ENCODE measurements at places on chromosomes 6 and 20.

- no peak for DNase-seq
Observed at GRCh38 chr6:106448000-106448426, 87.5 kb downstream of the CRYBG1 start.

DNA sequence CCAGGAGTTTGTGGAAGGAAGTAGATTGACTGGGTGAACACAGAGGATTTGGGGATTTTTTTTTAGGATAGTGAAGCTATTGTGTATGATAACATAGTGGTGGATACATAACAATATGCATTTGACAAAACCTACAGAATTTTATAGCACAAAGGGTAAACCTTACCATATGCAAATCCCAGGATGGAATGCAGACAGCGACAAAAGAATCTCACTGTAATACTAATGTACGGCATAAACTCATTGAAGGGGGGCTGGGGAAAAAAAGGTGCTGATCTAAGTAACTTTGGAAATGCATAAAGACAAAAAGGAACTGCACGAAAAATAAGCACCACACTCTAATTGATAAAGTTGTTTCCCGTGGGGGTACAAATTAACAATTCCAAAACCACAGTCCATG, 15.2 kb upstream of the PLAGL1 start:
- DNase-seq, result no peak

DNA sequence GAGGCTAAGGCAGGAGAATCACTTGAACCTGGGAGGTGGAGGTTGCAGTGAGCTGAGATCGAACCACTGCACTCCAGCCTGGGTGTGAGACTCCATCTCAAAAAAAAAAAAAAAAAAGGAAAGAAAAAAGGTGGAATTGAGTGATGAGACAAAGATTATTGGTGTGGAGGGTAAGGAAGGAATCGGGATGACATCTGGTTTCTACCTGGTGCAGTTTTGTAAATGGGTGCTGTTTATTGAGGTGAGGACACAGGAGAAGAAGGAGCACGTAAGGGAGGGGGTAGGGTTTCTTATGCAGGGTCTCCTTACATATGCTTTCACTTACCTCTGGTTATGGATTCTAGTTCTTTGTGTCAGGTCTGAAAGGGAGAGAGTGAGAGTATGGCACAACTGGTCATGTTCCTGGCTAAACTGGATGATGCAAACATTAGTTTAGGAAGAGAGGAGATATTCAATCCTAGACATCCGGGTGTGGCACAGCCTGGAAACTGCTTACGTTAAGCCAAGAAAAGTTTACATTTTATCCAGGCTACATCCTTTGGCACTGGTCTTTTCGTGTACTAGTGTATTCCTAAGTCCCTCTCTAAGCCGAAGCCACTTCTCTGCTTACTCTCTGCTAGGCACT, 5.4 kb downstream of the RALY start:
- no peak for DNase-seq

DNA sequence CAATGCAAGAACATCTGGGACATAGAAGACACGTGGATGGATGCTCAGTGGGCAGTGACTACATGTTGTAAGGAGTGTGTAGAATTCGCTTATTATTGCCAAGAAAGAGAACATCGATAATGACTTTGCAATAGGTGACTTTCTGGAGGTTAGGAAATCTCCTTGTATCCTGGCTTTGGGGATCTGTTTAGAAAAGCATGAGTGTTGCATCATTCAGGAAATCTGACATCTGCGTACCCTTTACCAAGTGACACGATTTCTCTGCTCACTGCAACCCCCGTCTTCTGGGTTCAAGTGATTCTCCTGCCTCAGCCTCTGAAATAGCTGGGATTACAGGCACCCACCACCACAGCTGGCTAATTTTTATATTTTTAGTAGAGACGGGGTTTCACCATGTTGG, 23.2 kb downstream of the RIN2 start:
- no peak for DNase-seq

- DNase-seq, result no peak
Observed at GRCh38 chr20:17576215-17576614, 6.3 kb downstream of the DSTN start.

GRCh38 chr20:50865591-50865990, 65.6 kb downstream of the ADNP start:
- no peak for DNase-seq

DNA sequence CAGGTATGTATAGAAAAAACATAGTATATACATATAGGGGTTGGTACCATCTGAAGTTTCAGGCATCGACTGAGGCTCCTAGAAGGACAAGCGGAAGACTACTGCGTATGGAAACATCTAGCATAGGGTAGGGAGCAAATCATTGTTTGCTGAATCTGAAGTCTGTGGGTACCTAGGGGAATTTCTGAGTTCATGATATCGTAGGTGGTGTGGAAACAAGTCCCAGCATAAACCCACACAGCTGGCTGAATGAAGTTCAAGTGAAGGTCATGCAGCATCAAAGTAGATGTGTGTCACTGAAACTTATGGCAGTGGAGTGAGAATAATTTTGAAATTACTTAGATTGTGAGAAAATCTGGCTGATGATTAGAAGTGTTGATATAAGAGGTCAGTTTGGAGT, 39.4 kb downstream of the MAP7 start:
- DNase-seq, result no peak

GRCh38 chr20:24337551-24337950, 131.9 kb upstream of the SYNDIG1 start:
- DNase-seq, result no peak

DNA sequence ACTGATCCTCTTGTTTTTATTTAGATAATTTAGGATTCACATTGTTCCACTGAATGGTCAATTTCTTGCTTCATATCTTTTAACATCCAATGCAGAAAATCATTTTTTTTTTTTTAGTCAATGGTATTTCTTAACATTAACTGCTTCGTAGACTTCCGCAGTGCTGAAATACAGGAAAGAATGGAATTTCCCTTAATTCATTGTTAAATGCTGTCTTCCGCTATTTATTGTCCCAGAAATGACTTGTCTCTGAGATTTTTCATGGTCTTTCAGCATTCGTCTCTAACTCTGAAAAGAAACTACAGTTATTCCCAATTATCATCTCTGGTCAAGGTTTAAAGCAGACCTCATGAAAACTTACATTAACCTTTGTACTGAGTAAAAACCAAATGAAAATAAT, 1029.1 kb upstream of the MANEA start:
- DNase-seq, result no peak

DNA sequence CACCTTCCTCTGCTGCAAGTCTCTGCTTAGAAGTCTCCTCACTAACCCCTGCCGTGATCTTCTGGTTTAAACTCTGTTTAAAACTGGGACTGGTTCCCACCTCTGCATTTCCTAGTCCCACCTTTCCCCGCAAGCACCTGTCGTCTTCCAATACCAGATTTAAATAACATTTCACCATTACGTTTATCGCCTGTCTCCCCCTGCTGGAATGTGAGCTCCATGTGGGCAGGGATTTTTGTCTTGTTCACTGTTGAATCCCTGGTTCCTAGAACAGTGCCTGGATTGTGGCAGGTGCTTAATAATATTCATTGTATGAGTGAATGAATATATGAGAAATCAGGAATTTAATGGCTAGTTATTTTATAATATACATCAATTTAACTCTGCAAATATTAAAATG, 2.7 kb downstream of the GUCA1A start:
- DNase-seq, result no peak

DNA sequence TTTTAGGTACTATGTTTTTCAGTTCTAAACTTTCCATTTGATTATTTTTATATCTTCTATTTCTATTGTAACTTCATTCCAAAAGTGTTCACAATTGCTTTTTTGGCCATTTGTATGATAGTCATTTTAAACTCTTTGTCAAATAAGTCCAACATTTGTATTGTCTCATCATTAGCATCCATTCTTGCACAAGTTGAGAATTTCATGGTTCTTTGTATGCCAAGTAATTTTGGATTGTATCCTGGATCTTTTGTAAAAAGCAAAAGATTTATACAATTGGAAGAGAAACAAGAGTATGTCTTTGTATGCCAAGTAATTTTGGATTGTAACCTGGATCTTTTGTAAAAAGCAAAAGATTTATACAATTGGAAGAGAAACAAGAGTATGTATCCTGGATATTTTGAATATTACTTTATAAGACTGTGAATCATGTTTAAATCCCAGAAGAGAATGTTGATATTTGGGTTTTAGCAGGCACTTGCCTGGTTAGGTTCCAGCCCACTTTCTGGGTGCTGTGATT, 36.9 kb upstream of the NT5E start:
- no peak for DNase-seq

DNA sequence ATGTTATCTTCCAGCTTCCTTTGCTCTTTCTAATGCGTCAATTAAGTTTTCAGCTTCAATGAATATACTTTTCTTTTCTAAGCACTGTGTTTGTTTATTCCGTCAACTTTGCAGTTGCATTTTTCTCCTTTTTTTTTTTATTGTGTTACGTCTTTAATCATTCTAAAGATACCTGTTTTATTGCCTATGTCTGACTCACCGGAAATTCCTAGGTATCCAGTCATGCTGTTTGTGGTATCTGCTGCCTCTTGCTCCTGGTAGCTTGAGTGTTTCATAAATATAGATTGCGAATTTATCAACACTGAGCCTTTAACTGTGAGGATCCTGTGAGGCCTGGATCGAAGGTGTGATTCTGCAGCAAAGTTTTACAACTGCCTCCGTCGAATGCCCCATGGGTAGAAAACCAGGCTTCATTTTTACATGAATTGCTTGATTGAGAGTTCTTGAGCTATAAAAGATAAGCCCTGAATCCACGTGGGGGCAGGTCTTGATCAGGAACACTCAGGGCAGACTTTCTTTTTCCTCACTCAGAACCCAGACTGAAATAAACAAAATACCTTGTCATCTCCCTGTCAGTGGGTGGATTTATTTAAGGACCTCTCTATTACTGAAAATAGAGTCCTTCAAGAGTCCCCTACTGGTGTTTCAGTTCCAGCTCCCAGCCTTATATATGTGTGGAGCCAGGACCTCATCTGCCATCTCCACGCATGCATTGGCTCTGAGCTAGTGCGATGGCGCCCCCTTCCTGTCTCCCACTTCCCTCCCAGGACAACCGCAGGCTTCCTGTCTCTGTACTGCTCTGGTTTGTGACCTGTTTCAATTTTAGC, 60.1 kb upstream of the LRRC1 start:
- DNase-seq, result no peak

DNA sequence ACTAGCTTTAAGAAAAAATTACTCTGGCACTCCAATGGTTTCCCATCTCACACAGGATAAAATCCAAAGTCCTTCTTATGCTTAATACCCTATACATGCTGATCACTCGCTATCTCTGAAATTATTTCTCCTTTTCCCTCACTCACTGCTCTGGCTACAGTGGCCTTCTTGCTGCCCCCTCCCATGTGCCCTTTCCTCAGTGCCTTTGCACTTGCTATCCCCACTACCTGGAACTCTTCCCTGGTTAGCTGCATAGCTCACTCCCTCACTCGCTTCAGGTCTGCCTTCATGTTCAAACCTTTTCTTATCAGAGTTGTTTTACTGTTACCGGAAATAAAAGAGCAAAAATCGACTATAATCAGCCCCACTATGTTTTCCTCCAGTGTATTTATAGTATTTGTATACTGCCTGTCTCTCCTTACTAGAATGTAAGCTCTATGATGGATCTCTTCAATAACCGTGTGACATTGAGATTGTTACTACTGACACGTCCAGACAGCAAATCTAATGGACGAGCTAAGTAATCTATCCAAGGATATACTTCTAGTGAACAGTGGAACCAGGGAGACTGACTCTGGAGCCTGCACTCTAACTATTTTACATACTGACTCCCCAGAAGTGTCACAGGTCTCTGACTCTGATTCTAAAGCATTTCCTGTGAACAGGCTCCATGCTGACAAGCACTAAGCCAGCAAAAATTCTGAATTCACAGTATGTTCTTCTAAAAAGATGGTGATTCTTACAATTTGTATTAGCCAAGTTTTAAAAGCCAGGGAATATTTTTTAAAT, 25.1 kb downstream of the FKBP5 start:
- no peak for DNase-seq

DNA sequence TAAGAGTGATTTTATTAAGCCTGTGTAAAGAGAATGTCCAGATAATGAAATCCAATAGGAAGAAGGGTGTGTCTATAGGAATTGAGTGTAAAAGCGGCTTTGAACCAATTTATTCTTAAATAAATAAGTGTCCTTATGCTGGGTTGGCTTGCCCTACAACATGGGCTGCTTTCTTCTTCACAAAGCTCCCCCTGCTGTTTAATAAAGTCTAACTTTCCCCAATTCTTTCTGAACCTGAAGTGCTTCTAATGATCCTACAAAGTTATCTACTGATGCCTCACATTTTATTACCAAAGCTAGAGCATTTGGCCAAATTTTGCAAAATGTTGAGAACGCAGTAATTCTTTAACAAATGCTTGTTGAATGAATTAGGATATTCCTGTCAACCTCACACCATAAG, 36.3 kb upstream of the SIRT5 start:
- DNase-seq, result no peak

GRCh38 chr6:166955121-166955864, 1.1 kb downstream of the RNASET2 start:
- no peak for DNase-seq

DNA sequence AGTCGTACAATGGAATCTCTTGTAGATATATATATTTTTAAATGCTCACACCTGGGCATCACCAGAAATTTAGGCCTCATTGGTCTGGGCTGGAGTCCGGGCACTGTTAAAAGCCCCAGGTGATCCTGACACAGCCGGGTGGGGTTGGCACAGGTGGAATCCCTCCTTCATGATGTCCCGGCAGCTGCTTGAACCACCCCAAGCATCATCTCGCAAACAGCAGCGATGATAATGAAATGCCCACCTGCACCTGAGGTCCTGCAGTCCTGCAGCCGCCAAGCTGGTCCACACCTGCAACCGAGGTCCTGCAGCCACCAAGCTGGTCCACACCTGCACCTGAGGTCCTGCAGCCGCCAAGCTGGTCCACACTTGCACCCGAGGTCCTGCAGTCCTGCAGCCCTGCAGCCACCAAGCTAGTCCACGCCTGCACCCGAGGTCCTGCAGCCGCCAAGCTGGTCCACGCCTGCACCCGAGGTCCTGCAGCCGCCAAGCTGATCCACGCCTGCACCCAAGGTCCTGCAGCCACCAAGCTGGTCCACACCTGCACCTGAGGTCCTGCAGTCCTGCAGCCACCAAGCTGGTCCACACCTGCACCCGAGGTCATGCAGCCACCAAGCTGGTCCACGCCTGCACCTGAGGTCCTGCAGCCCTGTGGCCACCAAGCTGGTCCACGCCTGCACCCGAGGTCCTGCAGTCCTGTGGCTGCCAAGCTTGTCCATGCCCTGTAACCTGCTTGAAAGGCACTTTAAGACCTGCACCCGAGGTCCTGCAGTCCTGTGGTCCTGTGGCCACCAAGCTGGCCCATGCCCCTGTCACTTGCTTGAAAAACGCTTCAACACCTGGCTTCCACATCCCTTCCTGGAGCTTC, 261.2 kb downstream of the DLL1 start:
- no peak for DNase-seq

DNA sequence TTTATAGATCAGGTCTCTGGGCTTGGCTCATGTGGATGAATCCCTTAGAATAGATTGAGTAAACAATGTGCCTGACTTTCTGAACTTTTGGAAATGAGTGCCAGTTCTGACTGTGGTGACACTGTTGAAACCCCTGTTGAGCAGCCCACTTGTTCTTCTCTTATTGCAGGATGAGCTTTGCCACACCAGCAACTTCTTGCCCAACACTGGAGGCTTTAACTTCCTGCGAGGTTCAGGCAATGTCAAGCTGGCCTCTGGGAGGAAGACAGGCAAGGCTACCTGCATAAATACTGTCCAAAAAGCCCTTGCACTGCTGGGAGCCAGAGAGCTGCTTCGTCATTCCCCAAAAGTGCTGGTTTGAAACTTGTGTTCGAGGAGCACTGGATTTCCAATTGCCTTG, 32.8 kb upstream of the SMIM8 start:
- DNase-seq, result no peak

Measured in iPS DF 6.9 (cell line).